ENCODE measurements at places on chromosomes 12 and 14. TPM values are rescaled to one million over a fixed set of nuclear protein-coding genes. Genes with fewer than 3 reads are reported as not detected.

The ACSS3 gene
- total RNA-seq = 0.16 TPM

The AGAP2 gene
- total RNA-seq = 0.06 TPM

The ZDHHC22 gene
- under 0.01 TPM for total RNA-seq

The CLEC4C gene
- not detected for total RNA-seq

The SNRPF gene
- total RNA-seq = 16.5 TPM

The NGB gene
- total RNA-seq = not detected

The MTRFR gene
- 7.8 TPM for total RNA-seq

The RNFT2 gene
- total RNA-seq = 2.9 TPM

The SCNN1A gene
- not detected for total RNA-seq

The CPNE6 gene
- not detected for total RNA-seq

The SLC6A15 gene
- 45.9 TPM for total RNA-seq

The OAS3 gene
- total RNA-seq = 18.8 TPM

The TBX5 gene
- total RNA-seq = not detected

The NRL gene
- total RNA-seq = 0.82 TPM

The MAPK1IP1L gene
- total RNA-seq = 11.7 TPM

The PPP1R36 gene
- total RNA-seq = 0.57 TPM

The MMP19 gene
- 1.4 TPM for total RNA-seq

The PTHLH gene
- total RNA-seq = 0.25 TPM

The CLEC6A gene
- not detected for total RNA-seq

The STAT6 gene
- 49.7 TPM for total RNA-seq

The MUCL1 gene
- total RNA-seq = not detected

The INHBC gene
- not detected for total RNA-seq

The WSCD2 gene
- not detected for total RNA-seq

The NTN4 gene
- 334 TPM for total RNA-seq

The KCNC2 gene
- 0.32 TPM for total RNA-seq
